ENCODE measurements at places on chromosomes 1 and 21. TPM values are rescaled to one million over a fixed set of nuclear protein-coding genes. Genes with fewer than 3 reads are reported as not detected.

The C1QB gene
- total RNA-seq: 884 TPM

- no peak for DNase-seq
Observed at GRCh38 chr1:200041337-200042118, 14.0 kb downstream of the NR5A2 start.

DNA sequence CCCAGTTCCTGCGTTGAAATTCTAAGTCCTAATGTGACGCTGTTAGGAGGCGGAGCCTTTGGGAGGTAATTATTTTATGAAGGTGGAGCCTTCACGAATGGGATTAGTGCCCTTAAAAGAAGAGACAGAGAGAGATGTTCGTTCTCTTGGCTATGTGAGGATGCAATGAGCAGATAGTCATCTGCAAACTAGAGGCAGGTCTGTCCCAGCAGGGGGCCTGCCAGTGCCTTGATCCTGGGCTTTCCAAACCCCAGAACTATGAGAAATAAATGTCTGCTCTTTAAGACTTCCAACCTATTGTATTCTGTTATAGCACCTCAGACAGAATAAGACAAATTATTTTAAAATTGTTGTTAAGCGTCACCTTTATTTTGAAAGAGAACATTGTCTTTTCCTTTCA is 123.1 kb upstream of the KCNJ6 start:
- DNase-seq: no peak

DNA sequence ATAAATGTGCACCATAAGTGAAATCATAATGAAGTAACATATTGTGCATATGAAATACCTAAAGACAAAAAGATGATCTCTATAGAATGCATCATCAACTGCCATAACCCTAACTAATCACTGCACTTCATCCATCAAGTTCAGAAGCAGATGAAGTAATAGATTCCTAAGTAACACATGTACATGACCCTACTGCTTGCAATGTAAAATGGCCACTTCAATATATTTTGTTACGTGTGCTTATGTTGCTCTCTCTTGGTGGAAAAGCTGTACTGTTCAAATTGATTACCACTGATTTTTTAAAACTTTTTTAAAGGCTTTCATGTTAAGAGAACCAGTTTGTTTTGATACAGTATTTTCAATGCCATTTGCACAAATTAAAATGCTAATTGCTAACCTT is 141.8 kb downstream of the TTLL7 start:
- no peak for DNase-seq

- no peak for DNase-seq
Observed at GRCh38 chr1:190000365-190000872, 477.2 kb downstream of the BRINP3 start.

The RRP1 gene
- total RNA-seq: 34.3 TPM

DNA sequence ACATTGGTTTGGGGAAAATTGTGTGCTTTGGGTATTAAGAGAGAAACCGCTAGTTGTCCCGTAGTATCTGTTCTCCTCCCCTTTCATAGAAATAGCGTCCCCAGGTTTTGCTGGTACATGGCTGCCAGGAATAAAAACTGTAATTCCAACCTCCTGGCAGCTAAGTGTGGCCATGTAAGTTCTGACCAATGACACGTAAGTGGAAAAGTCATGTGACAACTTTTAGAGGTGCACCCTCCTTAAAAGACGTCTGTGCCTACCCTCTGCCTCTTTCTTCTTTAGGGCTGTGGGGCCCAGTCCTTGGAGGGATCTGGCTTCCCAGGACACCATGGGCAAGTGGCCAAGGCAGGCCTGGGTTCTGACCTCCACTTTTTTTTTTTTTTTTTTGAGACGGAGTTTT is 59.3 kb downstream of the UMODL1 start:
- DNase-seq: no peak

Data from thoracic aorta (tissue), 2 donors.